Tracheal epithelial cell (primary cell): ENCODE measurements at places on chromosomes 7 and 10. TPM values are rescaled to one million over a fixed set of nuclear protein-coding genes. Genes with fewer than 3 reads are reported as not detected.

The GIMAP6 gene
- total RNA-seq = under 0.01 TPM in 2 replicates

The MAPK8 gene
- total RNA-seq = 50.8 and 59.5 TPM in 2 replicates

The AQP1 gene
- total RNA-seq = 5.3 TPM in 1 of 2 replicates, not detected in the other

The MYO1G gene
- under 0.01 and 0.43 TPM in 2 replicates for total RNA-seq

The FAM13C gene
- total RNA-seq = under 0.01 and 0.24 TPM in 2 replicates

The COL17A1 gene
- total RNA-seq = 460 and 856 TPM in 2 replicates

The BLNK gene
- 5.5 TPM in 2 replicates for total RNA-seq

The ATP6V0A4 gene
- 0.21 and 0.48 TPM in 2 replicates for total RNA-seq

The SLC35G1 gene
- total RNA-seq = 0.64 and 2.9 TPM in 2 replicates
